Fibroblast of the aortic adventitia (primary cell): ENCODE measurements at places on chromosomes 16 and 17.
A peak's percentile ranks its signal among the peaks of the same experiment; 100 is the strongest.

DNA sequence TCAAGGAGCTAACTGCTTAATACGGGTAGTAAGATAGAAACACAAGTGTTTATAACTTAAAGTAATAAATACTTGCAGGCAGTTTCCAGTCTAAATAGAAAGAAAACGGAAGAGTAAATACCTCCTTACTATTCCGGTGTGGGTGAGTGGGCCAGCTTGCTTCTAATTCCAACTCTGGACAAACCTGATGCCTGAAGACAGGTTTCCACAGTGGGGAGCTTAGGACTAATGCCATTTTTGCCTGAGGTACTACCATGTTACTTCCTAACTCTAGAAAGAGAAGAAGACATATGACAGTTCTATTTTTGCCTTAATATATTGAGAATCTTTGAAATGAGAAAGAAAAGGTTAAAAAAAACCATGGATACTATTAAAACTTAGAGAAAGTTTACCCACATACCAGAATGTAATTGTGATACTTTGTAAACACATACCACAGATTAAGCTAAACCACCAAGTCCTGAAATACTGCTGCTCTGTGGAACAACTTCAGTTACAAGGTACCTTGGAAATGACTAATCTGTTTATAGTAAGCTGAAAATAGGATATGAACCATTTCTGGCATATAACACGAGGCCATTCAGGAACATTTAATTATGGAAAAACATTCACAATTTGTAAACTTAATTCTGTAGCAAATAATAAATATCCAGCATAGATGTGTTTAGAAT is 70.2 kb downstream of the ZZEF1 start:
- DNase-seq, result peak; percentile 43

GRCh38 chr17:60610473-60610872 is 10.5 kb downstream of the PPM1D start:
- peak; percentile 36 for DNase-seq

DNA sequence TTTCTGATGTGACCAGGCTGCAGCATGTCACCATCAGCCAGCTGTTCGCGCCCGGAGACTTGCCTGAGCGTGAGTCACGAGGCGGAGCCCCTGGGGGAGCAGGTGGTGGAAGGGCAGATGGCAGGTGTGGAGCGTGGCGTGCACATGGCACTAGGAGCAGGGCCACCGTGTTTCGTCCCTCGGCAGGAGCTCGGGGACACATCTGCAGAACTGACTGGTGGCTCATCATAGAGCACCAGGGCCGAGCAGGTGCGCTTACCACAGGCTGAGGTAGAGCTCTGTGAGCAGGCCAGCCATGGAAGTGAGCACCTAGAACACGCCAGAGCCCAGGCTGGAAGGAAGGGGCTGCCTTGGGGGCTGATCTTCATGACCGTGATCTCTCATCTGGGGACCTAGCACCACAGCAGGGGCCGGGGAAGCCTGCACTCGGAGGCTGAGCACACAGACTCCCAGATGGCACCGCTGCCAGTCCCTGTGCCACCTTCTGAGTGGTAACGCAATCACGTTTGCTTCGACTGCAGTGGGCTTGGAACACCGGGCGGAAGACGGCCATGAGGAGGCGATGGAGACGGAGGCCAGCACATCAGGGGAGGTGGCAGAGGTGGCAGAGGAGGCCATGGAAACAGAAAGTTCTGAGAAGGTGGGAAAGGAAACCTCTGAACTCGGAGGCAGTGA is 61.8 kb upstream of the ENDOV start:
- no peak for DNase-seq

- DNase-seq, result no peak
Measured at GRCh38 chr16:2284001-2284770, 16.3 kb upstream of the RNPS1 start.

GRCh38 chr16:46918905-46919792 is 35.0 kb downstream of the GPT2 start:
- no peak for DNase-seq

DNA sequence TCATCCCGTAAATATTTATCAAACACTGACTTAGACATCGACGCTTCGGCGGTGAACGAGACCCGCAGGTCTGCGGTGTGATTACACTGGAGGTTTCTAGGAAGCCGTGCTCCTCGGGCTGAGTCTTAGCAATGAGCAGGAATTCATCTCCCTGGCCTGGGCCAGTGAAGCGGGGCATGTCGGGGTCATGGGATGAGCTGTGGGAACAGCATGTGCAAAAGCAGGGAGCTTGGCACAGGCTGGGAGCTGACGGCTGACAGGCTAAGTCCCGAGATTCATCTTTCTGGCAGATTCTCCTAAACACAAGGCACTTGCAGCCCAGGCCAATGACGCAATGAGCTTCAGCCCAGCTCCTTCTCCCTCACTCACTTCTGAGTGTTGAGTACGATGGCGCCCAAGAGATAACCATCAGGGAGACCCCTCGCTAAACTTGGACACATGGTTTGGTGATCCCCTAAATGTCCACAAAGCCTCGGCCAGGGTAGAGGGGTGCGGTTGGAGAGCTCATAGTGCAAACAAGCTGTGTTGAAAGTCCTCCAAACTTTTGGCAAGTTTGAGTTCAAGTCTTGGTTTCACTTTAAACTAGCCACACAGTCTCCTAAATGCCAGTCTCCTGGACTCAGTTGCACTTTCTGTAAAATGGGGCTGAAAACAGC is 12.8 kb downstream of the CRISPLD2 start:
- DNase-seq, result peak; percentile 99

GRCh38 chr17:17077101-17077500 is 34.8 kb downstream of the MPRIP start:
- no peak for DNase-seq

- DNase-seq, result no peak
Measured at GRCh38 chr17:66638707-66639479, 196.0 kb upstream of the CACNG5 start.

DNA sequence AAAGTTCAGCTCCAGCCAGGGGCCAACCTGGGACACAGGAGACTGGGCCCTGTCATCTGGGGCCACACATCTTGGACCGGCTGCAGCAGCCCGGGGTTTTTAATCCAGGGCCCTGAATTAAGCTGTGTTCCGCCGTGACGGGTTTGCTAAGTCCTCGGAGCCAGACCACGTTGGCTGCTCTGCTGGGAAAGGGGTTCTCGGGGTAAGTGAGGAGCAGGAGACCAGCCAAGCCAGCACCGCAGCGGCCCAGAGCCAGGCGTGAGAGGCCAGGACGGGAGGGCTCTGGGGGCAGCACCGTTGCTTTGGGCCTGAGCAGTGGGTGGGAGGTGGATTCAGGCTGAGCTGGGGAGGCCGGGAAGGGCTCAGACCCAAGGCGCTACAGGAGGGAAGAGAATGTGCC is 31.3 kb upstream of the CBX4 start:
- DNase-seq, result no peak

DNA sequence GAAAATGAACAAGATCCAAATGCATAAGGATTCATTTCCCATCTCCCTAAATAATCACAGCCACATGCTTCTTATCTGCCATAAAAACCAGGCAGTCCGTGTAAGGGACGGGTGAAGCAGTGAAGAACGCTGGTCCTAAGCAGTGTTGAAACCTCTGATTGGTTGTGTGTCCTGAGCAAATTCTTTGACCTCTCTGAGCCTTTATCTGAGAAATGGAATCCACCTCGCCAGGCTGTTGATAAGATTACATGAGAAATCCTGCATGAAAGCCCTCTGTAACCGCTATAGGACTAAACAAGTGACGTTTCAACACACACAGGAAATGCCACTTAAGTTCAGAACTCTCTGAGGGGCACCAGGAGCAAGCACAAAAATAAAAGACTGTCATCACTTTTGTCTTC is 26.8 kb downstream of the GAS7 start:
- DNase-seq, result peak; percentile 36

- DNase-seq, result no peak
Measured at GRCh38 chr16:11869353-11870228, 18.2 kb upstream of the RSL1D1 start.

DNA sequence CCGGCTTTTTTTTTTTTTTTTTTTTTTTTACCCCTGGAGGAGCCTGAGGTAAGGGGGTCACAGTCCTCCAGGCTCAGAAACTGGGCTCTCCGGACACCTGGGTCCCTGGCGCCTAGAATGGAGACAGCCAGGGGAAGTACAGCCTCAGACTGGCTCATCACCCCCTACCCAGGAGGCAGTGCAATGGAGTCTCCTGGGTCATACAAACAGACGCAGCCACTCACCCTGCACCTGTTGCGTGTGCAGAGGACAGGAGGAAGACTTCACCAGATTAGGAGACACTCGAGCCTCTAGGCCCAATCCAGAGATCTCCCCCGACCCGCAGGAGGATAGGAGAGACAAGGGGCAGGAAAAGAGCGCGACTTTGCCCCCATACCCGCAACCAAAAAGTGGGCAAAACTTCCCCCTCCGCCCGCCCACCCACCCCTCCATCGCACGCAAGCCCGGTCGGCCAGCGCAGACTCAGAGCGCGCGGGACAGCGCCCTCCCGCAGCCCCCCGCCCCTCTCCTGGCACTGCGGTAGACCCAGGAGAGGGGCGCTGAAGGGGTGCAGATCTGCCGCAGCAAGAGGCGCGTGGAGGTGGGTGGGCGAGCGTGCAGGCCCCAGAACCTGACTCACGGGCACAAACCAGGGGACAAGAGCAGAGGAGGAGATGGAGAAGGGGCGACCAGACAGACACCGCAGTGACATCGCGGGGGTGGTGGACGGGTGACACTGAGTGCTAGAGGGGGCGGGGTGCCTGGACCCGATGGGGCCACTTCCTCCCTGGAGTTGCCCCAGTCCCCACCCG is 900 bp downstream of the HAP1 start:
- DNase-seq, result no peak

DNA sequence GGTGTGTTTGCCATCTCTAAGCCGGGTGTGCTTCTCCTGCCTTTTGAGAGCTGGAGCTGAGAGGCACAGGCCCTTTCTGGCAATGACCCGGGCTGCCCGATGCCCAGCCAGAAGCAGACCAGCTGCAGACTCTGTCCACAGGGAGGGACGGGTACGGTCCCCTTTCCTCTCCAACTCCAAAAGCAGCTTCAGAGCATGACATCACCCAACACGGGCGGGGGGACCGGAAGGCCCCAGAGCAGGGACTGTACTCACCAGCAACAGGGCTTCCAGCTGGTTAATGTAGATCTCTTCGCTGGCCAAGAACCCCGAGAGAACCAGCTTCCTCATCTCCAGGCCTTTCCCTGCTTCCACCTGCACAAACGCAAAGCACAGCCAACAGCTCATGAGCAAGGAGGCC is 79.4 kb downstream of the ABR start:
- no peak for DNase-seq

GRCh38 chr16:87422106-87422505 is 30.0 kb downstream of the MAP1LC3B start:
- DNase-seq, result no peak

GRCh38 chr17:76918811-76919210 is 50.6 kb downstream of the MGAT5B start:
- DNase-seq, result no peak

DNA sequence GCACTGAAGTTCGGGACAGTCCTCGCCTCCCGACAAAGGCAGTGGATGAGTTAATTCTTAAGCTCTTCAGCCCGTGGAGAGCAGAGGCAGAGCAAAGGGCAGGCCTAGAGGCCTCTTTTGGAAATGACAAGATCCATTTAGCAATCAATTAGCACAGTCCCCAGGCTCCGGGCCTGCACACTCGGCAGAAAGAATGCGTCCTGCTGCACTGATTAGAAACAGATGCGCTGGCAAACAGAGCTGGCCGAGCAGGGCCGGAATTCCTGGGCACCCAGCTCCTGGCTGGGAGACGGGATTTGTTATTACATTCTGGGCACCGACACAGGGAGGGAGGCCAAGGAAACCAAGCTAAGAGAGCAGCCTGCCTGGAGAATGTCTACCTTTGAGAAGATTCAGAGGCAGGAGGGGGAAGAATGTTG is 162.9 kb downstream of the COPRS start:
- peak; percentile 99 for DNase-seq

DNA sequence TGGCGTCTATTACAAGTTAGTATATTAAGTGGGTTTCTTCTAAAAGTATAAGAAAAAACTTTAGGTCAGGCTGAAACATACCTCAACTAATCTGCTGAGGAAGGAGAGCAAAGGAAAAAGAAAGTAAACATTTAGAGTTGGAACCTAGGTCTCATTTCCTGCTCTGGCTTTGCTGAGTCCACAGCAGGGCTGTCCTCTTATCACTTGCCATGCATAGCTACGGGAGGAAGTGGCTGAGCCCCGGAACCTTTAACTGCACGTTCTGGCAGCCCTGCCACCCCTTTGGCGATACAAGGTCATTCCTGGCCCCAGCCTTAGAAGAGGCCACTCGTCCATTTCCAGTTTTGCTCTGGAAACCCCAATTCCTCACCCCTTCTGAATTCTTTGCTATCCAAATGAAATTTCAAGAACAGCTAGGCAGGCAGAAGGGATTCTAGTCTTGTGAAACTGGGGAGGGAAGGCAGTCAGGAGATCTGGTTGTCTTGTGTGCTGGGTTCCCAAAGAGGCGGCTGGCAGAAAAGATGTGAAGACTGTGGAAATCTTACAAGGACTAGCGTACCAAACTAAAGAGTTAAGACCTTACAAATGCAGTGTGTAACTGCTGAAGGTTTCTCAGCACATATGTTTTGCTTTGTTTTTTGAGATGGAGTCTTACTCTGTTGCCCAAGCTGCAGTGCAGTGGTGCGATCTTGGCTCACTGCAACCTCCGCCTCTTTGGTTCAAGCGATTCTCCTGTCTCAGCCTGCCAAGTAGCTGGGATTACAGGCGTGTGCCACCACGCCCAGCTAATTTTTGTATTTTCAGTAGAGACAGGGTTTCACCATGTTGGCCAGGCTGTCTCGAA is 19.1 kb downstream of the WIPI1 start:
- peak; percentile 53 for DNase-seq

GRCh38 chr17:82752371-82753200 is 721 bp downstream of the TBCD start:
- DNase-seq, result peak; percentile 22

- DNase-seq, result no peak
Measured at GRCh38 chr16:49491106-49491670, 117.6 kb downstream of the C16orf78 start.

DNA sequence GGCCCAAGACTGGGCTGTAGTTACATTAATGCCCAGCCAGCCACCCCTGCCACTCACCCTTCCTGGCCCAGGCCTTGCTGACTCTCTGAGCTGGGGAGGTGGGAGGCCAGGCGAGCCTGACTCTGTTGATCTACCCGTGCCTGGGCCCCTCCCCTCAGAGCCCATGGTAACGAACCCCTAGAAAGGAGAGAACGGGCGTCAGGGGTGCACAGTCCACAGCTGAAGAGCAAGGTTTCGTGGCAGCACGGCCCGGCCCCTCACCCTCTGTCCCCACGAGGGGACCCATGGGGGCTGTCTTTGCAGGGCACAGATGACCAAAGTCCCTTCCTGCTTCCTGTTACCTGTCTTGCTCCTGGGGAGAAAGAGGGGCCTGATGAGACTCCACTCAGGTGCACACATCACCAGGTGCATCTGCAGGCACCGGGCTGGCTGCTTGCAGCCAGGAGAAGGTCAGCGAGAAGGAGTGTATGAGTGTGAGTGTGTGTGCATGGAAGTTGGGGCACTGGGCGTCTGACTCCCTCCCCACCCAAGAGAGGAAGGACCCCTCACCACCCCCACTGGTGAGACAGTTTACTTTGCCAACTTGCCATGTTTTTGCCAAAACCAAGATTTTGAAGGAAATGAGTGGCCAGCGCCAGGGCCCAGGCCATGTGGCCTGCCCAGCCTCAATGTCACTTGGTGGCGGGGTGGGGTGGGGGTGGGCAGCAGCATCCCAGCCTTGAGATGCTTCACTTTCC is 359.1 kb downstream of the SEC14L1 start:
- DNase-seq, result no peak

GRCh38 chr17:31926100-31926729 is 10.6 kb upstream of the SUZ12 start:
- DNase-seq, result no peak

- peak; percentile 96 for DNase-seq
Measured at GRCh38 chr17:10114931-10115535, 83.4 kb downstream of the GAS7 start.
